ENCODE measurements at places on chromosomes 1 and 21.

DNA sequence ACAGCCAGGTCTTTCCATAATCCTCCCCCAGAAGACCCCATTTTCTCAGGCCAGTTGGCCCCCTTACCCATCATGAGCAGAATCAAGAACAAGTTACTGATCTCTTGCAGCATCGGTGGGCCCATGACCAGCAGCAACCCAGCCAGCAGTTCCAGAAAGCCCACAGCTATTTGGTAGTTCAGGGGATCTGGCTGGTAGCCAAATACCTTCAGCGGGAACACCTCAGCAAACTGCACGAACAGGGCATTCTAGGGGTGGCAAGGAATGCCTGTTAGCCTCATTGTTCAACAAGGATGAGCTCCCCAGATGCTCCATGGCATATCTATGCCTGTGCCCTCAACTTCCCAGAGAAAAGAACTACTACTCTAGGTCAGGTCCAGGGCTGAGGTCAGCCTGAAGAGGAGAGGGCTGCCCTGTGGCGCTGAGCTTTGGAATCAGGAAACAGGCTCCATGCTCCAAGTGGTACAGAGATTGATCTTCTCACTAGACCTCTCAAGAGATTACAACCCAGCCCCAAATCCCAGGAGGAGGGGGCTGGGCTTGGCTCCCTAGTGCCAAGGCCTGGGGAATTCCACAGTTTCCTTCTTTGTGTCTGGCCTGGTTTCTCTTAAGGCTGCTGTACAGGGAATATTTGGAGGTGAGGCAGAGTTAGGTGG lies 1.3 kb downstream of the TMEM35B start:
- no peak for DNase-seq

DNA sequence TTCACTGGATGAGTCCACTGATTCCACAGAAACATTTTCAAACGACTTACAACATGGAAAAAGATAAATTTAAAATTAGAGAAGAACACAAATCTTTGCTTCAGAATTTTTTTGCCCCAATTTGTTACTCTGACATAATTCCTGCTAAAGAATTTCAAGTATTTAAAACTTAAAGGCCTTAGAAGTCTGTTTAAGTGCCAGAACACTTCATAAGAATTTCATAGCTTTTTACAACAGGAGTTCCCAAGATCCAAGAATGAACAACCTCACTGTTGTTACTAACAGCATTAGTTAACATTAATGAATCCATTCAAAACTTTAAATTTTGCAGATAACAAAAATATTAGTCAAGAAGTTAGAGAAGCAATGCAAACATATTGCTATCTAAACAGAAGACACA lies 31.7 kb downstream of the ARHGAP29 start:
- no peak for DNase-seq

- no peak for DNase-seq
Measured at GRCh38 chr1:43255438-43256210, 14.2 kb upstream of the TMEM125 start.

DNA sequence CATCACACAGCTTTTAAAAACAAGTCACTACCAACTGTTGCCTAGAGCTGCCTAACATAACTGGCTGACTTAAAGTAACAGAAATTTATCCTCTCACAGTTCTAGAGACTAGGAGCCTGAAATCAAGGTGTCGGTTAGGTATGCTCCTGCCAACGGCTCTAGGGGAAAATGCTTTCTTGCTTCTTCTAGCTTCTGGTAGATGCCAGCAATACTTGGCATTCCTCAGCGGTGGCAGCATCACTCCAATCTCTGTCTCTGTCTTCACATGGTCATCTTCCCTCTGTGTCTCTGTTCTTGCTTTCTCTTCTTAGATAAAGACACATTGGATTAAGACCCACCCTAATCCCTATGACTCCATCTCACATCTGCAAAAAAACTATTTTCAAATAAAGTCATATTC lies 51.5 kb downstream of the DMRTA2 start:
- DNase-seq = no peak

DNA sequence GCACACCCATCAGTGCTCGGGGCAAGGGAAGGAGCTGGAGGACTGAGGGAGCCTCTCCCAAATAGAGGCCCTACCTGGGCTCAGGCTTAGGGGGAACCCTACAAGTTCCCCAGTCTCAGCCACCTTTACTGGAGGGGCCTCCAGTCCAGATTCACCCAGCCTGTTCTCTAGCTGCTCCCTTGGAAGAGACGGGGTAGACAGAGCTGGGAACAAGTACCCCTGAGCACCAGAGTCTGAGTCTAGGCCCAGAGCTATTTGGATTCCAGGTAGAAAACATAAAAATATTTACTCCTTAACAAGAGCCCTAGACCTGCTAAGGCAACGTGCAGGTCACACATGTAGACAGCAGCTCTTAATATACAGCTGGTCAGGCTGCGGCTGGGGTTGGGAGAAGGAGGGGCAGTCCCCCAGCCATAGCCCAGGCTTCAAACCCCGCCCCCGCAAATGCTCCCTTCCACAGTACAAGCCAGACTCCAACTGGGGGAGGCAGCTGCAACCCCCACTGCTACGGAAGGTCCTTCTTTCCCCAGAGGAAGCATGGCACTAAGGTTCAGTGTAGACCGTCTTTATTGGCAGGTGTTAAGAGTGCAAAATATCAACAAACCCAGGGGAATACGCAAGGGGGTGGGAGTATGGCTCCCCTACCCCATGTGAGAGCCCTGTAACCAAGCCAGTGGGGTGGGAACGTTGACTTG lies 8.0 kb downstream of the TENT5B start:
- DNase-seq = no peak

GRCh38 chr1:85295006-85295431 lies 18.6 kb upstream of the BCL10 start:
- no peak for DNase-seq

- no peak for DNase-seq
Measured at GRCh38 chr1:53127546-53127945, 14.9 kb downstream of the SLC1A7 start.

DNA sequence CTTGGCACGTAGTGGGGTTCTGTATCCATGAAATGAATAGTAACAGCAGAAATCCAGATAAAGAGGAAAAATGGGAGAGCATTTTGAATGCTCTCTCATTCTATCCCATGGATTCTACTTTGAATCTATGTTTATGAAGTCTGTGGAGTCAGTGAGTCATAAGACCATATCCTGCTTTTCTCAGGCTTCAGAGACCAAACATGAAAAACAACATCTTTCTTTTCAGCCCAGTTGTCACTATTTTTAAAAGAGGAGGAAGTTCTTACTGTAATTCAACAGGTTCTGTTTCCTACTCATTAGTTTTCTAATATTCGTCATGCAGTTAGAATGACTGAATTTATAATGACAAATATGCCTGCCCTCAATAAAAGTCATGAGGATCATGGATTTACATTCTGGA lies 39.4 kb upstream of the CD55 start:
- no peak for DNase-seq

- no peak for DNase-seq
Measured at GRCh38 chr1:172969611-172970010, 81.1 kb downstream of the TNFSF18 start.

DNA sequence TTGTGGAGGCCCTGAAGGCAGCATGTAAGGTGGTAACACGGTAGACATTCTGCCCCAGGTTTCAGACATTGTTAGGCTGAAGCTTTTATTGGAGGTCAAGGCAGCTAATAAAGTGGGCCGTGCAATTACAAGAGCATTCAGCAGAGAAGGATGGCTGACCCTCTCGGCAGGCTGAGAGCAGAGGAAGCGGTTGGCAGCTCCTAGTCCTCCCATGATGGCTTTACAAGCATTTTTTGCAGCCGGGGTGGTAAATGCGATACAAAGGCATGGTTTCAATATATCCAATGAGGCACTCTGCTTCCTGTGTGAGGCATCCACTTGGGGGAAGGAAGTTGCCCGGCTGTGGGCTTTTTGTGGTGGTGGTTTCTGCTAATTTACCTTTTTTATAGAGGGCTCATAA lies 14.6 kb downstream of the KIF26B start:
- DNase-seq = no peak

Data from stimulated activated CD4-positive, alpha-beta T cell treated with anti-CD3 and anti-CD28 coated beads, Interleukin-15, amount 100 ng/mL, for 48 hours (primary cell).